Activated CD4-positive, alpha-beta T cell treated with anti-CD3 and anti-CD28 coated beads, Interleukin-2, amount 50 U/mL, for 16 hours (primary cell): ENCODE measurements at places on chromosomes 1 and 21.

DNA sequence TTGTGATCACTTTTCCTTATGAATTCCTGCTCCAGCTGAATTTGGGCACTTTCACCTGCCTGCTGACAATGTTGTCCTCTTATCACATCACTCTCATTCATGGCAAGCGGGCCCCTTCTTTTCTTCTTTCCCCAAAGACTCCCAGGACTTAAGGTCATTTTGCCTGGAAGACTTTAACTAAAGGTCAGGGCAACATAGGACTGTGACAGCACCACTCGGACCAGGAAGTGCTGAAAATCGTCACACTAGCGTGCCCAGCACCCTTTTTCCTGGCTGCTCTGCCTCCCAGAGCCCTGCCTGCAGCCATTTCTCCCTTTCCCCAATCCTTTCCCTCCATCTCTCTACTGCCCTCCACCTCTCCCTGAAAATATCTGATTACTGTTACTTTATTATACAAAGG, 35.4 kb downstream of the CD34 start:
- DNase-seq: no peak

GRCh38 chr1:172909606-172910326, 141.0 kb downstream of the TNFSF18 start:
- no peak for DNase-seq

GRCh38 chr1:150476754-150477153, 10.5 kb upstream of the TARS2 start:
- DNase-seq: no peak

GRCh38 chr1:21334214-21335087, 44.2 kb upstream of the ECE1 start:
- peak; percentile 90 for DNase-seq
